Fibroblast of skin of scalp (primary cell): ENCODE measurements at places on chromosomes 6 and 20.
A peak's percentile ranks its signal among the peaks of the same experiment; 100 is the strongest.

- DNase-seq: no peak
Observed at GRCh38 chr6:142697922-142698321, 247.1 kb downstream of the HIVEP2 start.

GRCh38 chr6:42230345-42231321 lies 13.0 kb upstream of the MRPS10 start:
- no peak for DNase-seq

DNA sequence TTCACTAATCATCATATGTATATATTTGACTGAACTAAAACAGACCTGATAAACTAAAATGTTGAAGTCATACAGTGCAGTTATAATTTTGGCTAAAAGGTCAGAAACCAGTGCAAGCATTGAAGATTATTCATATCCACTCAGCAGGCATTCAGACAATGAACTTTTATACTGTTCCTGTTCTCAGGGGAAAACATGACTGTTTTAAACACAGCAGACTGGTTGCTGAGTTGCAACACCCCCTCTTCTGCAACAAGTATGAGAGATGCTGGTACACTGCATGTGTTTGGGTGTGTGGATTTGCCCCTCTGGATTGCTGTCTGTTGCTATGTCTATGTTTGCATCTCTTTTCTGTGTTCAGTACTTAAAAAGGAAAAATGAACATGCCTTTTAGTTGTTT lies 206.8 kb downstream of the EYA4 start:
- peak; percentile 24 for DNase-seq

DNA sequence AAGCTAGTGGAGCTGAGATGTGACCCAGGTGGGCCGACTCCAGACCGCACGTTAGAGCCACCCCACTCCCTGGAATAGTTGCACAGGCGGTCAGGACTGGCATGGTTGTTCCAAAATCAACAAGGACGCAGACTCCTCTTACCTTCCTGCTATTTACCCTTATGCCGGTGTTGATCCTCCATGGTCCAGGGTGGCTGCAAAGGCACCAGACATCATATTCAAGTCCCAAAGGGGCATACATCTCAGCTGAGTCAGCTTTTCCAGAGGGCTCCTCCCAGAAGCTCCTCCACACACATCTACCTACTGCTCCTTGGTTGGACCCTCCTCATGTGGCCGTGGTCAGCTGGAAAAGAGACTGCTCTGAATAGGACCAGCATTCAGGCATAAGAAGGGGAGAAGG lies 112.2 kb downstream of the SYCP2 start:
- no peak for DNase-seq

DNA sequence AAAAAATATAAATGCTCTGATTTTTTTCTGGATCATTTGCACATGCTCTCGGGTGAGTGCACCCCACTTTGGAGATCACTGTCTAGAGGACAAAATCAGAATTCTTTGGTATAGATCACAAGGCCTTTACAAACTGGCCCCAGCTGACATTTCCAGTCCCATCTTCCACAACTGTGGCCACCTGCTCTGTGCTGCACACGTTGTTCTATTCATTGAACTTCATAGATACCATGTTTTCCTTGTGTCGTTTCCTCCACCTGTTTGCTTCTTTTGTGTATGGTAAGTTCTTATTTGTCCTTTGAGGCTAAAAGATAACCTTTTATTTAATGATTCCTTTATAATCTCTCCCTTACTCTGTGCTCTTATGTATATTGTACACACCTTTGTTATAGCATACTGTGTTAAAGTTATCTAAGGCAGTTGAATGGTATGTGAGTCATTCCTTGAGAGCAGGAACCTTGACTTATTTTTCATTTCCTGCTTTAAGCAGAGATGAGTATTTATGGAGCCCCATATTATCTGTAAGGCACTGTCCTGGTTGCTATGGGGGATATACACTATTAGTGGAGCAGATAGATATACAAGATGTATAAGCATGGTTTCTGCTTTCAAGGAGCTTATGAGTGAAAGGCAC lies 12.0 kb upstream of the SLC17A5 start:
- no peak for DNase-seq

DNA sequence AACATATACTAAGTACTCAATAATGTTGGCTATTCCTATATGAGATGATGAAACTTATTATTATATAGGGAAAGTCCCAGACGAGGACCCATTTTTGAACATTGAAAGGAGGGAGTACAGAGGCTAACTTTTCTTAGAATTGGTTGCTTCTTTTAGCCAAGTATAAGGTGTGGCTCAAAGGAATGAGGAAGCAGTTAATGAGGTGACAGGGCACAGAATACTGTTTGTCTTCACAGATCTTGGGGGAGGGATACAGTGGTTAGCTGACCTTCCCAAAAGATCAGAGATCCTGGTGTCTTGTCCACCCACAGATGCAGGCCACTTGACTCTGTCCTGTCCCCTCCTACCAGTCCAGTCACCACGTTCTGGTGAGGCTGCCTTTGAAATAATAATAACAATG lies 67.8 kb upstream of the EPB41L1 start:
- no peak for DNase-seq

DNA sequence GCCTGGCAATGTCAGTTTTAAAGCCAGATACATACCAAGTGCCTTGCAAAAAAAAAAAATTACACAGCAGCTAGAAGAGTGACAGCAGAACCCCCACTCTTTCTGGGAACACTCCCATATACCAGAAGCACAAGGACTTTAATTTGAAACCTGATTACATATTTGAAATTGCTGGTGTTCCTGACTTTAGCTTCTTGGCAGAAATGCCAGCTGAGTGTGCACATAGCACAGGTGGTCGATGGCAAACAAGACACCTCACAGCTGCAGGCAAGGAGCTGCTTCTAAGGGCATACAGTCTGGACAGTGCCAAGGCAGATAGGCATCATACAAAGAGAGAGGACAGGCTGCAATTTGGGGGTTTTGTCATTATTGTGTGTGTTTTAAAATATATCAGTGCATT lies 150.7 kb upstream of the SGK1 start:
- no peak for DNase-seq
